Activated CD8-positive, alpha-beta memory T cell treated with anti-CD3 and anti-CD28 coated beads, Interleukin-2, amount 10 ng/mL, durations not matched to agents 7 days and 5 days (primary cell): ENCODE measurements at places on chromosomes 13 and 19. TPM values are rescaled to one million over a fixed set of nuclear protein-coding genes. Genes with fewer than 3 reads are reported as not detected.

GRCh38 chr19:54458648-54459281 lies 4.8 kb downstream of the LENG9 start:
- H3K36me3 ChIP-seq, result peaks cover 48% of the 10 kb centered on the region
- H3K4me1 ChIP-seq, result peaks cover 18% of the 10 kb centered on the region
- no peaks in the 10 kb centered on the region for H3K27me3 ChIP-seq
- H3K4me3 ChIP-seq, result no peak overlapping the region
- no peak for DNase-seq
- no peak overlapping the region for H3K27ac ChIP-seq

- no peak for DNase-seq
- peaks cover 9% of the 10 kb centered on the region for H3K4me1 ChIP-seq
- no peak overlapping the region for H3K4me3 ChIP-seq
- peaks cover 42% of the 10 kb centered on the region for H3K36me3 ChIP-seq
These were observed 65.8 kb downstream of the KATNAL1 start for GRCh38 chr13:30241532-30241931.

GRCh38 chr13:51323824-51324511 lies 15.5 kb upstream of the SERPINE3 start:
- H3K4me3 ChIP-seq, result no peak overlapping the region
- no peak for DNase-seq
- no peak overlapping the region for H3K27ac ChIP-seq
- H3K4me1 ChIP-seq, result no peaks in the 10 kb centered on the region

- H3K4me1 ChIP-seq, result peaks cover 2% of the 10 kb centered on the region
- peaks cover 35% of the 10 kb centered on the region for H3K36me3 ChIP-seq
- no peaks in the 10 kb centered on the region for H3K27me3 ChIP-seq
- H3K27ac ChIP-seq, result no peak overlapping the region
These were observed 13.3 kb downstream of the PALM3 start for GRCh38 chr19:14048443-14049153.

DNA sequence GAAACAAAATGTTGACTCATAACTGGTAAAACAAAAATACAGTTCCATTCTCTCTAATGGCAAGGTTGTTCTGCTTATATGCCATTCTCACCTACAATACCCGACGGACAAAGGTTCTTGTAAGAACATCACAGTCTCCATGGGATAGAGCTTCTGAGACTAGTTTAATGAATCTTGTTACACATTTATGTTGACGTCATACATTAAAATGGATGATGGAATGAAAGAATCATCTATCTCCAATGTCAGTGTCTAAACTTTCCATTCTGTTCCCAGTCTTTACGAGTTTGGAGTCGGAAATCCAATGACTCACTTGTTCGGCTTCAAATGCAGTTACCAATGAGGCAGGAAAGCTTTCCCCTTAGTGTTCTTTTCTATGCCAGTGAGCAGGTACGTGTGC lies 17.7 kb downstream of the ZNF160 start:
- H3K27me3 ChIP-seq, result no peaks in the 10 kb centered on the region
- no peak for DNase-seq
- no peak overlapping the region for H3K4me3 ChIP-seq

GRCh38 chr13:50645092-50645491 lies 198.4 kb downstream of the DLEU7 start:
- no peaks in the 10 kb centered on the region for H3K36me3 ChIP-seq
- H3K27ac ChIP-seq, result no peak overlapping the region
- DNase-seq, result no peak
- H3K4me3 ChIP-seq, result no peak overlapping the region
- peaks cover 2% of the 10 kb centered on the region for H3K4me1 ChIP-seq
- H3K27me3 ChIP-seq, result peaks cover 2% of the 10 kb centered on the region

DNA sequence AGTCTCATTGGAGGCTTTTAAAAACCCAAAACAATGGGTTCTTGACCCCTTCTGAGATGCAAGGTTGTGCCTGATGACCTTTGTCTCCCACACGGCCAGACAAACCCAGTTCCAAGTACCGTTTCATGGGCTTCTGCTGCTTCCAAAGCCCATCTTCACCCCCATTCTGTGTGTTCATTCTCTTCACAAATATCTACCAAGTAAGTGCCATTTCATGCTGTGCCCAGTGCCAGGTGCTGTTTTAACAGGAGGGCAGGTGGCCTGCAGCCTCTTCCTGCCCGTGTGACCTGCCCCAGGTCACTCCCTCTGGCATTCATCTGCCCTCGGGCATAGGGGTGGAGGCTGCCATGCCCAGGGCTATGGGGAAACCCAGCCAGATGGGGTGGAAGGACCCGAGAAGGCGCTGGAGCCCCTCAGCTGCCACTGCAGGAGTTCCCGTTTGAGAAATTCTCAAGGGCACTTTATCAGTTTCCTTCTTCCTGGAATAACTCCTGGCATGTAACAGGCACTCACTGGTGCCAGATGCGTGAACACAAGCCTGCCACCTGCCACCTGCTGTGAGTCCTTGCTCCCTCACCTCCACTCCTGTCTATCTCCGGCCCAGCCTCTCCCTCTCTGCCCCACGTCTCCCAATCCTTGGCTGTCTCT lies 12.5 kb downstream of the CAPN12 start:
- no peak overlapping the region for H3K4me3 ChIP-seq
- H3K36me3 ChIP-seq, result peaks cover 27% of the 10 kb centered on the region
- H3K27ac ChIP-seq, result peak overlapping the region; percentile 48
- H3K4me1 ChIP-seq, result peaks cover 40% of the 10 kb centered on the region
- peak; percentile 39 for DNase-seq

- DNase-seq, result no peak
- H3K36me3 ChIP-seq, result peaks cover 79% of the 10 kb centered on the region
- no peak overlapping the region for H3K27ac ChIP-seq
- H3K4me3 ChIP-seq, result no peak overlapping the region
- peaks cover 1% of the 10 kb centered on the region for H3K4me1 ChIP-seq
These were observed 86.8 kb downstream of the SLC25A15 start for GRCh38 chr13:40876020-40876738.

DNA sequence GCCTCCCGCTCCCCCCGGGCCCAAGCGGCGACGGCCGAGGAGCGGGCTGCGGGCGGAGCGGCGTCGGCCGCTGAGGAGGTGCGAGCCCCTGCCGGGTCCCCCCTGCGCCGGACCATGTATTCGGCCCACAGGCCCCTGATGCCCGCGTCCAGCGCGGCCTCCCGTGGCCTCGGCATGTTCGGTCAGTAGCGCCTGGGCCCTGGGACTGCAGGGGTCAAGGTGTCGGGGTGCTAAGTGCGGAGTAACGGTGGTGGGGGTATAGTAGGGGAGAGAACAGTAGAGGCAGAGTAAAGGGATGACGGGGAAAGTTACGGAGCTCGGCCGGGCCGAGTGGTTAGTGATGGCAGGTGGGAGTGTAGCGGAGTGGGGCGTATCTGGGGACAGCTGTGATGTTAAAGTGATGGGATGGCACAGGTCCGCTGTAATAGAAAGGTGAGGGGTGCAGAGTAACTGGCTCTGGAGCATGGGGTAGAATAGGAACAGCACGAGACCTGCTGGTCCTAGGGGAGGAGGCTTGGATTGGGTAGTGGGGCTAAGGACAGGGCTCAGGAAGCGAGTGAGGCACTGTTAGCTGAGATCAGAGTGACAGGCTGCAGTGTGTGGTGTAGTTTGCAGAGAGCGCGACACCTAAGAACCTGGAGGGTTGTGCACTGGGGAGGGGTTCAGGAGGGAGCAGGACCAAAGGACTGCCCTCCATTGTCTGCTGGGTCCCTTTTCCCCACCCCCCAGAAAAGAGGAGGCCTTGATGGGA lies 15.7 kb downstream of the CIC start:
- peak overlapping the region; percentile 73 for H3K27ac ChIP-seq
- no peaks in the 10 kb centered on the region for H3K27me3 ChIP-seq
- peak; percentile 59 for DNase-seq
- peaks cover 6% of the 10 kb centered on the region for H3K36me3 ChIP-seq
- peaks cover 18% of the 10 kb centered on the region for H3K4me1 ChIP-seq
- H3K4me3 ChIP-seq, result peak overlapping the region; percentile 79

DNA sequence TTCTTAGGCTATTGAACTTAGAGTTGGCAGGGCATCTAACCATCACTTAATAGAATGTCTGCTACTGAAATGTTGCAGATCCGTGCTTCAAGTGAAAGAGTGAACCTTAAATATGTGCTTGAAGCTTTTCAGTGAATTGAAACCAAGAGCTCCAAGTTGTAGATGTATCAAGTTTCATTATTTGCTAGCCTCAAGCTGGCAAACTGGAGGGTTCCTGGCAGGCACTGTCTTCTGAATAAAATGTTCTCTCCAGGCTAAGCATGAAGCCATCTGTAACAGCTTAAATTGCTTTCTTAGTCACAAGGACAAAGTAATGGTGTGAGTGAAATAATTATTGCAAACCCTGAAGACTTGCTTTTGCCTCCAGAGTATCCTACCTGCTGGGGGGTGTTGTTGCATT lies 415.0 kb upstream of the SPRY2 start:
- H3K27ac ChIP-seq, result no peak overlapping the region
- no peaks in the 10 kb centered on the region for H3K4me1 ChIP-seq
- H3K36me3 ChIP-seq, result no peaks in the 10 kb centered on the region
- H3K27me3 ChIP-seq, result no peaks in the 10 kb centered on the region

DNA sequence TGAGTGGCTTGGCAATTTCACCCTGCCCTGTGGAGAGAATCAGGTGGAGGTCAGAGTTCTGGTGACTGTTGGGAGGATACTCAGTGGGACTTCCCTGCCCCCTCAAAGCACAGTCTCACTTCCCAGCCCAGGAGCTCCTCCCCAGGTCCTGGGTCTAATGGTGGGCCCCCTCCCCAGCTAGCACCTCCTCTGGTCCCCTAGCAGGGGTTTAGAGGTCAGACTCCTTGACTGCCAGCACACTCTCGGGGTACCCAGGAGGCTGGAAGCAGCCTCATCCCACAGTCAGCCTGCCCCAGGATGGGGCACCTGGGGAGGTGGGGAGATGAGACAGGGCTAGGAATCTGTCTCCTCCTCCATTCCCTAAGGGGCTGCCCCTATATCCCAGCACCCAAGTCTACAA lies 65.2 kb downstream of the COLGALT1 start:
- DNase-seq, result no peak
- no peak overlapping the region for H3K27ac ChIP-seq
- no peaks in the 10 kb centered on the region for H3K36me3 ChIP-seq
- peaks cover 18% of the 10 kb centered on the region for H3K4me1 ChIP-seq
- peaks cover 23% of the 10 kb centered on the region for H3K27me3 ChIP-seq

- no peak for DNase-seq
- no peaks in the 10 kb centered on the region for H3K27me3 ChIP-seq
- H3K4me3 ChIP-seq, result no peak overlapping the region
- H3K36me3 ChIP-seq, result no peaks in the 10 kb centered on the region
- H3K4me1 ChIP-seq, result no peaks in the 10 kb centered on the region
These were observed 462.1 kb downstream of the OLFM4 start for GRCh38 chr13:53490752-53491151.

DNA sequence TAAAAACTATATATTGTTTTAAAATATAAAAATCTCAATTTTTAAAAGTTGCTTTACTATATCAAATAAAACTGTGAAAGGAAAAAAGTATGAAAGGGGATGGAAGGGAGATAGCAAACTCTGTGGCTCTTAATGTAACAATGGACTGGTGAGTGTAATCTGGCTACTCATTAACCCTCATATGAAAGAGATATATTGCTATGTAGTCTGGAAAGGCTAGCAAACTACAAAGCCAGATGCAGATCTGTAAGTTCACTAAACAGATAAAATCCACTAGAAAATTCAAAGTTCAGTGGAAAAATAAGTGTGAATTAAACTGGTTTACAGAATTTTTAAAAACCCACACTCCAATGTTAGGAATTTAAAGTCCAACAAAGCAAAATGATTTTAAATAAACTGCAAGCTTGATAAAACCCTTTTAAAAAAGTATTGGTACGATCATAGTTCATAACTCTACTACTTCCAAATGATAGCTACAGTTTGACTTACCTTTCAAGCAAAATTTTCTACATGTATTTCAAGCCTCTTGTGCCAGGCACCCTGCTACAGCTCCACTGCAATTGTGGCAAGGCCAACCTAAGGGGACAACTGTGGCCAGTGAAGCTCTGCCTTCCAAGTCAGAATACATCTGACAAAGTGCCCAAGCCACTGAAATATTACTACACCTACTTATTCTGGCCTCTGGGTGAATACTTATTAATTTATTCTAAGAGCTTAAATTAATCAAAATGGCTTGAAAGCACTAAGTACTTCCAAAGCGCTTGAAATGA lies 647 bp upstream of the ELF1 start:
- H3K4me1 ChIP-seq, result peaks cover 45% of the 10 kb centered on the region
- peak overlapping the region; percentile 90 for H3K4me3 ChIP-seq
- H3K36me3 ChIP-seq, result peaks cover 28% of the 10 kb centered on the region
- H3K27me3 ChIP-seq, result no peaks in the 10 kb centered on the region

DNA sequence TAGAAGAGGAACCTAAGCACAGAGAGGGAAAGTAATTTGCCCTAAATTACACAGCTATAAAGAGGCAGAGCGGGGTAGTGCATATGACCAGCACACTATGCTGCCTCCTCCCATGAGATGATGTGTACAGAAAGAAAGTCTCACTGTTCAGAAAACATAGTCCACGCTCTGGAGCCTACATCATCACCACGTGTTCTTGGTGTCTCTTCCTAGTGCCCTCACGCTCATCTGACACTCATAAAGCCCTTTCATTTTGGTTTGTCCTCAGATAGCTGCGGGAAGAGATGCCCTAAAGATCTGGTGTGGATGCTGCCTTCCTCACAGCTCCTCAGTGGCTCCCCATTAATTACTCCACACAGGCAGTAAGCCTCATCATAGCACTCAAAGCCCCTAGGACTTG lies 27.4 kb upstream of the SIAH3 start:
- DNase-seq, result no peak
- no peak overlapping the region for H3K4me3 ChIP-seq
- no peaks in the 10 kb centered on the region for H3K4me1 ChIP-seq

- no peak overlapping the region for H3K4me3 ChIP-seq
- no peak overlapping the region for H3K27ac ChIP-seq
- peaks cover 31% of the 10 kb centered on the region for H3K27me3 ChIP-seq
- H3K36me3 ChIP-seq, result peaks cover 19% of the 10 kb centered on the region
- no peak for DNase-seq
These were observed 37.3 kb downstream of the KLF2 start for GRCh38 chr19:16361926-16362325.

- peaks cover 34% of the 10 kb centered on the region for H3K27me3 ChIP-seq
- no peak overlapping the region for H3K27ac ChIP-seq
- no peaks in the 10 kb centered on the region for H3K36me3 ChIP-seq
- H3K4me1 ChIP-seq, result peaks cover 17% of the 10 kb centered on the region
These were observed 39.8 kb upstream of the MCF2L start for GRCh38 chr13:112928972-112929782.

- DNase-seq, result no peak
- H3K27ac ChIP-seq, result no peak overlapping the region
- H3K36me3 ChIP-seq, result peaks cover 2% of the 10 kb centered on the region
These were observed 150.0 kb downstream of the KLF12 start for GRCh38 chr13:73984201-73984600.

GRCh38 chr13:99178636-99179035 lies 22.0 kb upstream of the UBAC2 start:
- peaks cover 7% of the 10 kb centered on the region for H3K36me3 ChIP-seq
- H3K4me3 ChIP-seq, result no peak overlapping the region
- H3K4me1 ChIP-seq, result peaks cover 31% of the 10 kb centered on the region
- peak; percentile 54 for DNase-seq
- peak overlapping the region; percentile 24 for H3K27ac ChIP-seq

TEKTIP1 gene
- total RNA-seq, result 7.2 TPM

KRTDAP gene
- not detected for total RNA-seq

KCNN4 gene
- total RNA-seq, result 53.0 TPM

ITGBL1 gene
- total RNA-seq, result not detected

BSG gene
- 225 TPM for total RNA-seq

IZUMO1 gene
- total RNA-seq, result not detected
